ENCODE measurements at places on chromosomes 6 and 20. TPM values are rescaled to one million over a fixed set of nuclear protein-coding genes. Genes with fewer than 3 reads are reported as not detected.

The PLA2G7 gene
- total RNA-seq, result not detected

The FAM83C gene
- not detected for total RNA-seq

The BACH2 gene
- total RNA-seq, result 1.4 TPM

The SLC26A8 gene
- not detected for total RNA-seq

The PNPLA1 gene
- total RNA-seq, result not detected

The PGC gene
- total RNA-seq, result not detected

- H3K36me3 ChIP-seq, result no peaks in the 10 kb centered on the region
- H3K27me3 ChIP-seq, result no peaks in the 10 kb centered on the region
- DNase-seq, result no peak
- H3K4me1 ChIP-seq, result peaks cover 4% of the 10 kb centered on the region
- H3K4me3 ChIP-seq, result no peak overlapping the region
These were observed 604.7 kb downstream of the RFPL4B start for GRCh38 chr6:112951829-112952228.

GRCh38 chr6:34140075-34140474 lies 5.8 kb downstream of the GRM4 start:
- no peak overlapping the region for H3K27ac ChIP-seq
- peaks cover 64% of the 10 kb centered on the region for H3K27me3 ChIP-seq
- H3K36me3 ChIP-seq, result no peaks in the 10 kb centered on the region
- peaks cover 28% of the 10 kb centered on the region for H3K4me1 ChIP-seq

DNA sequence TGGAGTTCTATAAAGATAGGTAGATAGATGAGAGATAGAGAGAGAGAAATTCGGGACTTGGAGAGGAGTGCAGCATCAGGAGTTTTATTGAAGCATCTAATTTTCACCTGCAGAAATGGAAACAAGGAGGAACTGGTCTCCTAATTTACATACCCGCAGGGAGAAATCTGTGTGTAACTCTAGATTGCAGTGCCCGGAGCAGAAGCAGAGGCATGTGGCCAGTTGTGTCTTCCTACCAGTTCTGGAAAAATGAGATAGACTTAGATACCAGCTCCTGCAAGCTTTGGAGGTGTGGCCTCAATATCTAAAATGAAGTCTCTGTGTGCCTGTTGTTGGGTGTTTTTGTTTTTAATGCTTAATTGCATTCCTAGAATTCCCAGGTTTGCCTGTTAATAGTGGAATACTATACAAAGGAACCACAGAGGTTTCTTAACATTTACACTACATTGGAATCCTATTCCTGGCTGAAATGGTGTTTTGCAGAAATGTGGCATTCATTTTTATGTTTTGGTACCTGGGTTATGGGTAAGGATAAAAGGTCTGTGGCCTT lies 57.4 kb downstream of the DTD1 start:
- no peak overlapping the region for H3K27ac ChIP-seq
- H3K4me3 ChIP-seq, result no peak overlapping the region
- no peaks in the 10 kb centered on the region for H3K4me1 ChIP-seq
- H3K27me3 ChIP-seq, result no peaks in the 10 kb centered on the region

DNA sequence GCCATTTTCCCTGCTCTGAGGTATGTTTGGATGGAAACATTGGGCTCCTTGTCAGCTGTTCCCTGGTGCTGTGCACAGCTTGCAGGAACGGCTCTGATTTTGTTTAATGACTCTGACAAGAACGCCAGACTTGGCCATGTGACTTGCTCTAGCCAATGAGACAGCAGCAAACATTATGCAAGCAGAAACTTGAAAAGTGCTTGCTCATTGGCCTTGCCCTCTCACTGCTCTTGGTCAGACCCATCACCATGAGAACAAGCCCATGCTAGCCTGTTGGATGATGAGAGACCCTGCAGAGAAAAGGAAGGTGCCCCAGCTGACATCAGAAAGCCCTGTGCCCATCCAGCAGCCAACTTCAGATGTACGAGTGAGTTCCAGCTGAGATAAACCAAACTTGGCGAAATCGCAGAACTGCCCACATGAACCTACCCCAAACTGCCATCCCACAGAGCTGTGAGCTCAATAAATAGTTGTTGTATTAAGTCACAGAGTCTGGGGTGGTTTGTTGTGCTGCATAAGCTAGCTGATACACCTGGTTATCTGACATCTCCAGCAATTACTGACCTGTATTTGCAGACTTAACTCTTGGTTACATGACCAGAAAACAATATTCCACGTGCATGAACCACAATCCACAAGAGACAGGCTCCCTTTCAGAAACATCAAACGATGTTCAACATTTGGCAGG lies 96.9 kb downstream of the JPH2 start:
- DNase-seq, result peak; percentile 35
- H3K4me1 ChIP-seq, result peaks cover 14% of the 10 kb centered on the region
- H3K27me3 ChIP-seq, result no peaks in the 10 kb centered on the region
- H3K27ac ChIP-seq, result no peak overlapping the region
- no peak overlapping the region for H3K4me3 ChIP-seq
- H3K36me3 ChIP-seq, result no peaks in the 10 kb centered on the region

DNA sequence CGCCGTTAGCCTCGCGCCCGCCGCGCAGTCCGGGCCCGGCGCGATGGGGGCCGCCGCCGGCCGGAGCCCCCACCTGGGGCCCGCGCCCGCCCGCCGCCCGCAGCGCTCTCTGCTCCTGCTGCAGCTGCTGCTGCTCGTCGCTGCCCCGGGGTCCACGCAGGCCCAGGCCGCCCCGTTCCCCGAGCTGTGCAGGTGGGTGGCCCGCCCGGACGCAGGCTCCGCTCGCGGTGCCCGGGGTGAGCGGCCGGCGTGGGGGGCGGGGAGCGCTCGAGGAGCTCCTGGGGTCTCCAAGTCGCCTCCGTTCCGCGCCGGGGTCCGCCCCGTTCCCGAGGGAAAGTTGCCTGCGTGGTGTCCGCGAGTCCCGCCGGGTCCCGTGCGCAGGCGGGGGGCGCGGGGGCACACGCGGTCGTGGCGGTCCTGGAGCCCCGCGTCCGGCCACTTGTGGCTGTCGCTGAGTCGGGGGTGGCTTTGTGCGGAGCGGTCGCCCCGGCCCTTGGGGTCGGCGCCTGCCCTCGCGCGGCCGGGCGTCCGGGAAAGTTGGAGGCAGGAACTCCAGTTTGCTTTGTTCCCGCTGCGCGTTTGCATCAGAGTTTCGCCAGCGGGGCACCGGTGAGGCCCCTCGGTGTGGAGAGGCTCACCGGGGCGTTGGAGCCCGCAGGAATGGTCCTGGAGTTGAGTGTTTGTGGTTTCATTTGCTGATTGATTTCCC lies 476 bp downstream of the IGF2R start:
- H3K36me3 ChIP-seq, result no peaks in the 10 kb centered on the region
- H3K4me3 ChIP-seq, result peak overlapping the region; percentile 86
- peak overlapping the region; percentile 88 for H3K27ac ChIP-seq
- peak; percentile 76 for DNase-seq
- no peaks in the 10 kb centered on the region for H3K27me3 ChIP-seq

DNA sequence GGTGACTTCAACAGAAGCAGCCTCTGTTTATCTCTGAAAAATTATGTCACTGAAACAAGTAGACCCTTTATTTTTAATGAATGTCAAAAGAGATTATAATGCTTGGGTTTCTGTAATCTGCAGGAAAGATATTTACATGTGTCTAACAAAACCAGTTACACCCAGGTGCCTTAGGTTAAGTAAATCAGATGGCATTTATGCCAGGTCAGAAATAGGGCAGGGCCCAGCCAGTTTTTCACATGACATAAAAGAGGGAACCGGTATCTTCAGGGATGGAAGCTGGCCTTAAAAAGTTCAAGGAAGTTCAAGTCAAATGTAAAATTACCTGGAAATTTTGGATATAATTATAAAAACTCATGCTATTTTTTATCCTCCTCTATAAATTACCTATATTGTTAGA lies 14.2 kb upstream of the ENPP4 start:
- DNase-seq, result no peak
- no peaks in the 10 kb centered on the region for H3K36me3 ChIP-seq
- H3K4me3 ChIP-seq, result no peak overlapping the region
